ENCODE measurements at places on chromosomes 3 and 15.

- no peak for DNase-seq
Measured at GRCh38 chr3:45060165-45060892, 34.2 kb downstream of the CLEC3B start.

DNA sequence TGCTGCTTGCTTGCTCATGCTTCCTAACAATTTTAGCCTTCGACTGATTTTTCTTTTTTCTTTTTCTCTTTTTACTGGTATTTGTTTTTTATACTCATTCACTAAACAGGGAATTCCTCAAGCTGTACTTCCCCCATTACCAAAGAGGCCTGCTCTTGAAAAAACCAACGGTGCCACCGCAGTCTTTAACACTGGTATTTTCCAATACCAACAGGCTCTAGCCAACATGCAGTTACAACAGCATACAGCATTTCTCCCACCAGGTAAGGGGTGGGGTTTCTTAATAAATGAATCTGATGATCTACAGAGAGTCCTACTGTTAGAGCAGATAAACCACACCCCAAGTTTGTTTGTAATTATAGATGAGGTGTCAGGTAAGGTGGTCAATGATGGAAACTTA, 178.8 kb downstream of the MBNL1 start:
- DNase-seq = no peak

GRCh38 chr3:132721479-132722164, 587 bp downstream of the NPHP3 start:
- no peak for DNase-seq

- DNase-seq = peak; percentile 1
Measured at GRCh38 chr15:33675246-33675645, 293.1 kb upstream of the CHRM5 start.

GRCh38 chr3:55655544-55655943, 168.4 kb upstream of the WNT5A start:
- no peak for DNase-seq

GRCh38 chr15:47186075-47186474, 531.2 kb upstream of the SEMA6D start:
- DNase-seq = no peak

- no peak for DNase-seq
Measured at GRCh38 chr3:33145221-33145900, 31.5 kb downstream of the CRTAP start.

DNA sequence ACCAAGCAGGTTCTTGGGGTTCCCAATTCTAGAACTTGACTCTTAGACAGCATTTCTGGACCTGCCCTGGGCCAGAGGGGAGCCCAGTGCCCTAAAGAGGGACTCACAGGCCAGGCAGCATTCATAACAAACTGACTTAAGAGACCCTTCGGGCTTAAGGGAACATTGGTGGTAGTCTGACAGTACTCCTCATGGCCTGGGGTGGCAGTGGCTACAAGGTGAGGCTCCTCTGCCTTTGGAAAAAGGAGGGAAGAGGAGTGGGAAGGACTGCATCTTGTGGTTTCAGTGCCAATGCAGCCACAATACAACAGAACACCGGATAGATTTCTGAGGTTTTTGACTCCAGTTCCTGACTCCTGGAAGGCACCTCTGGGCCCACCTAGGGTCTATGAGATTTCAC, 172.2 kb upstream of the STRIT1 start:
- DNase-seq = no peak

- DNase-seq = no peak
Measured at GRCh38 chr15:83818591-83818990, 164.7 kb downstream of the ADAMTSL3 start.

DNA sequence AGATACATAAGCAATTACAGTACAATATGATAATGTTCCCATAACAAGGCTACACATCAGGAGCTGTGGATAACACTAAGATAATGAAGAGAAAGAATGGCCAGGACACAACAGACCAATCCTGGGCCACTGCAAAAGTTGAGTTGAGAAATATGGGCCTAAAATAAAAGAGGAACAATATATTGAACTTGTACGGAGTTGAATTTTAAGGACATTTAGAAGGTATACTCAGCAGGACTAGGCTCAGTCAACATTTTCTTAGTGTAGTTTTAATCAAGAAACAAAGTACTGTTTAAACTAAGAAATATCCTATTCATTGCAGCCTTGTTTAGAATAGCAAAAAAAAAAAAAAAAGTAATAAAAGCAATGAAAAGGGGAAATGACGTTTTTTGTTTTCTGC, 24.3 kb downstream of the HERC1 start:
- DNase-seq = no peak

DNA sequence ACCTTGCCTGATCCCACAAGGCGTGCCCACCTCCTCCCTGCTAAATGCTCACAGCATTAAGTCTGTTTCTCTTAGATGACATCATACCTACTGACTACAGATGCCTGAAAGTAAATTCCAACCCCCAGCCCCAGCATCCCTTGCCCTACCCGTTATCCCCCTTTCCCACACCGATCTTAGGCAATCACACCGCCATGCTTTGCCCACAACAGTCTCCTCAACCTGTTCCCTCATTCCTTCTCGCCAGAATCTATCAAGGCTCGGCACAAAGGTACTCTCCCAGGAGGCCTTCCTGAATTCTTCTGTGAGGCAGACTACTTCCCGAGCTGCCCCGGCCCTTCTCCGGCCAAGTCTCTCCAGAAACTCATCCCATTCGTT, 789 bp upstream of the SEC61A1 start:
- DNase-seq = no peak

DNA sequence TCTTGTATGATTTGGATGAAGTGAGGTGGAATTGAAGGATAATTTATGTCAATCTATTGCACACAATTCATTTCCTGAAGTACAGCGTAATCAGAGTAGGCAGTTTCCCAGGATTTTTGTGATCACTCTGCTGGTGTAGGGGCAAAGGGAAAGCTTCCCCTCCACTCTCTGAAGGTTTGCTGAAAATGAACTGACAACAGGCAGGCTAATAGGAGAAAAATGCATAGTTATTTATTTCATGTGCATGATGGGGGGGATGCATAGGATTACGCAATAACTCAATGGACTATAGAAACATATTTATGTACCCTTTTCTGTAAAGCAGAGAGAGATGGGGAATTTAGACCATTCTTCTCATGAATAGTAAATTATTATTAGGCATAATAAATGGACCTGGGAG, 872.9 kb downstream of the NAALADL2 start:
- no peak for DNase-seq

GRCh38 chr15:80536231-80536630, 132.0 kb downstream of the ARNT2 start:
- DNase-seq = peak; percentile 92

- DNase-seq = no peak
Measured at GRCh38 chr3:20052851-20053250, 12.6 kb downstream of the KAT2B start.

DNA sequence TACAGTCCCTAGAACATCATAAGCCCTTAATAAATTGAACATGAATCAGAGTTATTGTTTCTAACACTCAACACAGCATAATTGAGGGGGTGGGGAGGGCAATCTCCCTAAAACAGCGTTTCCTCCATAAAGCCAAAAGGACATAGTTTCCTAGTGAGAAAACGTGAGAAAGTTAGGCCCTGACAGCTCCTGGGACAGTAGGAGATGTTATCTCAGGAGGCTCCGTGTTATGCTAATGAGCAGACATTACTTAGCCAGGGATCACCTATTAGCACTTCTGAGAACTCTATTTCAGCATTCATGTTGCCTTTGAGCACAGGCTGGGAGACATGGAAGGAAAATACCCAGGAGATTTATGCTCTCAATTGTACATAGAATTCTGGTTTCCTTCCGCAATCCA, 229.1 kb upstream of the ADAMTS9 start:
- DNase-seq = no peak

- DNase-seq = no peak
Measured at GRCh38 chr3:68315964-68316363, 616.4 kb downstream of the TAFA4 start.

DNA sequence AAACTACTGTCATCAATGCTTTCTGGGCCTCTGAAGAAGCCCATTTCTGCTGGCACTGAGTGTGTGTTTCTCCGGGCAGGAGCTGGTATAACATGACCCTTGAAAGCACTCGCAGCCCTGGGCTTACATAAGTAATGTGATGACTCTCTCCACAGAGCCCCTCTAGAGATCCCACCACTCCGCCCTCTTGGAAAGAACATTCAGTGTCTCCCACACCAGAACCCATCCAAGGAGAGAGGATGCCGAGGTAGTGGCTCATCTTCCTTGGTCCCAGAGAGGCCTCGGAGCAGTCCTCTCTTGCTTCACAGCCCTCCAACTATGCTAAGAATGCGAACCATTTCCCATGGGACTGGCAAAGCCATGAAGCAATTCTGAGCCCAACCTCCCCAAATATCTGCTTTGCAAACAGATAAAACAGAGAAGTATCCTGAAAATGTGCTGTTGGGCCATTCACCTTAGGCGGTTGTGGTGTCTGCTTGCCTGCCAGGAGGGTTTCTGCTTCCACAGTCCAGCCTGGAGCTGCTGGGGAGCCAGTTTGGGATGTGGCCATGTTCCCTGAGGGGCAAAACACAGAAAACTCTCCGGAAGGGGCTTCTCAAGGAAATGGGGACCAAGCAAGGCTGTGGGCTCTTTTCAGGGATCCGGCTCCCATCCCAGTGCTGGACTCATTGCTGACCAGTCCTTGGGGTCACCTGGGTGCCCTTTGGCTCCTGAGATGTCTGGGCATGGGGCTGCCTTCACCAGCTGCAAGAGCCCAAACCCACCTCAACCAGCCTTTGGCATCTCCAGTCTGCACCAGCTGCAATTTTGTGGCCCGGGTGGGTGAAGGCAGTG, 47.3 kb downstream of the AMOTL2 start:
- DNase-seq = no peak

- DNase-seq = no peak
Measured at GRCh38 chr15:90588427-90588826, 58.7 kb downstream of the CRTC3 start.

DNA sequence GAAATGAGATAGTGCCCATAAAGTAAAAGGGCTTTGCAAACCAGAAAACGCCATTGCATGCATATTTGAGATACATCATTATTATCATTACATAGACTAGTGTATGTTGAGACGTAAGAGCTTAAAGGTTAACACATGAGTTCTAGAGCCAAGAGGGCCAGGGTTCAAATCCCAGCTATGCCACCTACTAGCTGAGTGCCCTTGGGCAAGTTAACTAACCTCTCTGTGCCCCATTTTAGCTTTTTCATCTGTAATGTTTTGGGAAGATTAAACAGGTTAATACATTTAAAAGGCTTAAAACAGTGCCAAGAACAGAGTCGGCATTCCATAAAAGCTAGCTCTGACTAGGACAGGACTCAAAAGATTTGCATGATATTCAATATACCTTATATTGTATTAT, 22.8 kb downstream of the IQSEC1 start:
- no peak for DNase-seq

GRCh38 chr3:128665362-128666021, 14.9 kb upstream of the RPN1 start:
- DNase-seq = no peak

- DNase-seq = no peak
Measured at GRCh38 chr3:23669541-23670255, 136.1 kb upstream of the UBE2E1 start.

DNA sequence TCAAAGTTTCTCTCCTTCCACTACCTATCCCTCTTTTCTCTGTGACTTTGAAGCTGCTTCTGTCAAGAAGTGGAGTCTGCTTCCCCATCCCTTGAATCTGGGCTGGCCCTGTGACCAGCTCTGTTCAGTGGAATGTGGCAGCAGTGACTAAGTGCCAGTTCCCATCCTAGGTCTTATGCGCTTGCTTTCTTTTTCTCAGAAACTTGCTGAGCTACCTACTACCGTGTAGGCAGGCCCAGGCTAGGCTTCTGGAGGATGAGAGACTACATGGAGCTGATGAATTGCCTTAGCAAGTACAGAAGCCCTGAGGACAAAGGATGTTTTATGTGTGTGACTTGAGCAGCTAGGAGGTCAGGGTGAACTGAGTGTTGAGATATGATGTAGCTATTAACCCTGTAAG, 123.2 kb downstream of the PDCD6IP start:
- DNase-seq = no peak
